Gastrocnemius medialis (tissue), 4 donors: ENCODE measurements at places on chromosomes 7 and 10. TPM values are rescaled to one million over a fixed set of nuclear protein-coding genes. Genes with fewer than 3 reads are reported as not detected.
A peak's percentile ranks its signal among the peaks of the same experiment; 100 is the strongest.

DNA sequence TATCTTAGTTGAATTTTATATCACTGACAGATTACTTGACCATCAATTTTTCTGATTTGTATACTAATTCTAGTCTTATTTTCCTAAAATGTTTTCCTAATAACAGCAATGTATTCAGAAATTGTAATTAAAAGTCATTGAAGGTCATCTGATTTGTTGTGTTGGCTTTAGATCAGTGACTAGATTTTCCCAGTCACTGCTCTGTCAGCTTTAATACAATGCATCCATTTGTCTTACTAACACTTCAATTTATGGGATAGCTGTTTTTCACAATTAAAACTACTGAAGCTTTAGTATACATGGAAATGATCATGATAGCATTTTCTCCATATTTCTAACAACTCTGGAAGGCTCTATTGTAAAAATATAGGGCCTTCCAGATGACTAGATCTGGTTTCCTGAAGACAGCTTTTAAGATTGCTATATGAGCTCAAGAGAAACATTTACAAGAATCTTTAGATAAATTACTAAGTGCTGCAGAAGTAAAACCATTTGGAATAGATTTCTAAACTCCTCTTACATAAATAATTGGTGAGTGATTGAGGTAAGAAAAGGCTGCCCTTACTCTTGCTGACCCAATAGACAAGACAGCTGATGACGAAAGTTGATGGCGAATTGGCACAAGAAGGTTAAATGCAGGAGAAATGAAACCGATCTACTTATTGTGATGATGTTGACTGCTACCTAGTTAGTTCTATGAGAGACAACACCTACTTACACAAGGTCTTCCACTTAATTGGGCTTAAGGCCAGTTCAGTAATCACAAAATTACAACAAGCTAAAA lies 74.1 kb downstream of the LRRTM3 start:
- no peak for DNase-seq

GRCh38 chr10:26384600-26384999 lies 53.5 kb upstream of the APBB1IP start:
- no peak for DNase-seq

SAMD8 gene
- 46.2 TPM for total RNA-seq

DNA sequence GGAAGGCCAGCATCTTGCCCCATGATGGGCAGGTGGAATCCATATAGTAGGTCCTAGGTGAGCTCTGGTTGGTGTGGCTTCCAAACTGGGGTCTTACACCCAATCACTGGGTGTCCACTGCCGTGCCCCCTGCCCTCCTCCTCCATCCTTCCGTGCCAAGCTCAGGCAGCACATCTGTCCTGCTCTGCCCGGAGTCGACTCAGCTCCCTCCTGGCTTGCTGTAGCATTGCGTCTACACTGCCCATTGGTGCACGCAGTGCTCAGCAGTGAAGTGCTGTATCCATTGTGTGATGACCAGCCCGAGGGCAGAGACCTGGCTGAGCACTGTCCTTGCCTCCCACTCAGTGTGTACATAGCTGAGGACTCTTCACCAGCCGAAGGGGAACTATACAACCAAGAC lies 148.4 kb downstream of the ADAM12 start:
- no peak for DNase-seq

DNA sequence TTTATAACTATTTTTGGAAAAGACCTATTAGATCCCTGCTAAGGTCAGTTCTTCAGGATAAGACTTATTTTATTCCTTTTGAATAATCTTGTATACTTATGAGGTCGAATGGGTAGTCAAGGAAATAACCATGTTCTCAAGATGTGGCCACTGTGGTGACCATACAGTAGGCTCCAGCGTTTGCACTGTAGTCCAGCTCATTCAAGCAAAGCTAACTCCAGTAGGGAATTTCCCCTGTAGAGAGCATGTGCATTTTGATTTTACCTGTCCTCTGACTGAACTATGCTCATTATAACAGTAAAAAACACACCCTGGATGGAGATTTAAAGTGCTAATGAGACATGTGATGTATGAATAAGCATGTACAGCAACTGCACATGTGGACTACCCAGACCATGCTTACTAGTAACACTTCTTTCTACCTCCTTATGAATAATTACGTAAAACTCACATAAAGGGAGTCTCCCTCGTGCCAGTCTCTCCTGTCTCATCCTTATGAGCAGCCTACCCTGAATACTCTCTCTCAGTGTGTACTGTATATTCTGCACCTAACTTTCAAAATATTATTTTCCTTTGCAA lies 32.4 kb upstream of the SEMA3E start:
- no peak for DNase-seq

- DNase-seq: no peak
These were observed 1.8 kb downstream of the EBF3 start for GRCh38 chr10:129962031-129962871.

DNA sequence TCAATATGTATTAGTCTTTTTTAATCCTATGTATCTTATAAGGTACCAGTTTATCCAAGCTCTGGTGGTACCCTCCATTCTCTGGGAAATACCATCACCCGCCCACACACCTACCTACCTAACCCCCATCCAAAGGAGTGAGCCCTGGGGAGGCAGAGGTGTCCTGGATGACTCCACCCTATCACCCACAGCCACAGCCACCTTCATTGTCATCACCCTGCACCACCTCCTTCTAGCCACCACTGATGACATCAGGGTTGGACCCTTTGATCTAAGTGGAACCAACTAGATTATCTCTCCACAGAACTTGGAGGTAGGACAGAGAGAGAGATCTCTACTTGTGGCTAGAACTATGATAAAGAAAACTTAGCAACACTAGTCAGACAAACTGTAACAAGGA lies 259.4 kb downstream of the PARD3 start:
- no peak for DNase-seq

SNCG gene
- 2.5 TPM for total RNA-seq

DNA sequence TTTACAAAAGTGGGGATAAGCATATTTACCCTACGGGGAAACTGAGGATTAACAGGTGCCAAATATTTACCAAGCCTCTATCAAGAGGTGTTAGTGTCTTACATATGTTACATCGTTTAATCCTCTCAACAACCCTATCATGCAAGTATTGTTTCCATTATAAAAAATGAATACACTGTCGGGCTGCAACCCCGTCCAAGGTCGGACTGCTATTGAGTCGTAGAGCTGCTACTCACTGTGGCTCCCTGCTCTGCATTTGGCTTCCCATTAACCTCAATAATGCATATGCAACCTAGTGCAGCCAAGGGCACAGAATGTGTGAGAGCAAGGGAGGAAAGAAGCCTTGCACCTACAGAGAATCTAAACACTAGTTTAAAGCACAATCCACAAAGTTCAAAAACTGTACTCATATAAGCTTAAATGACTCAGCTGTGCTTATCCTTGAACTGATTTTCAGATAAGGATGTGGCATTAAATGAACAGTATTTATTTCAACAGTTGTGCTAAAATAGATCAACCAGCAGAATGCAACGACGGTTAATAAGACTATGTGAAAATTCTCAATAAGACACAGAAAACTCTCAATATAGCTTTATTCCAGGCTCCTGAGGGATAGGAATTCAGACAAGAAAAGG lies 49.9 kb downstream of the UBE2H start:
- DNase-seq: no peak

DNA sequence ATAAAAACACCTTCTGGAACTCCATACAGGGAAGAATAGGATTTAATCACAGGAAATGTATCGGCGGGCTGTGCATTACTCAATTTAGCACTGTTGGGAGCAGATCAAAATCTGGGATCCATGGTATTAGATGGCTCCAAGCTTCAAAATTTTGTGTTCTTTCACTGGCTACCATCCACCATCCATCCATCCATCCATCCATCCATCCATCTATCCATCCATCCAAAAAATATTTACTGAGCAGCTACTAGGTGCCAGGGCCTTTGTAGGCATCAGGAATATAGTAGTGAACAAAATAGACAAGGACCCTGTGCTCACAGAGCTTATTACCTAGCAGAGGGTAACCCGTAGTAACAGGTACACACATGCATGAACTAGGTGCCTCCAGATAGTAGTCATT lies 280.2 kb downstream of the CCDC3 start:
- no peak for DNase-seq

GRCh38 chr7:68176974-68177373 lies 1180.3 kb downstream of the TYW1 start:
- DNase-seq: peak; percentile 23

- no peak for DNase-seq
These were observed 118.9 kb downstream of the SND1 start for GRCh38 chr7:127770885-127771284.

GRCh38 chr7:129569811-129570215 lies 41.7 kb upstream of the NRF1 start:
- DNase-seq: no peak

CPA2 gene
- not detected for total RNA-seq

DNA sequence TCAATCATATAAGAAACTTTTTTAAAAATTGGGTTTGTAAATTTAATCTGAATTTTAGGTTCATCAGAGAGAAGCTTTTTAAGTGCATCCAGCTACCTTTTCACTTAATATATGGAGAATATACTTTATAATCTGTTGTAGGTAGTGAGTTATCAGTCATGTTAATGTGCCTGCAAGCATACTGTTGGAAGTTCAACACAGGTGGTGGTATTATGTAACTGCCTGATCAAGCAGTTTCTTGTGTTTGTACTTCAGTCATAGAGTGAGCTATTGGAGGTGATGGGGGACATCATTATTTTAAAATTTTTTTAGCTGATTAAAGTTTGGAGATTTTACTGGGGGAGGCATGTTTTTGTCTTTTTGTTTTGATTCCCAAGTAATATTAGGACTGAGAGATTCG lies 2.5 kb downstream of the TNKS2 start:
- DNase-seq: no peak
